ENCODE measurements at places on chromosomes 7 and 10. TPM values are rescaled to one million over a fixed set of nuclear protein-coding genes. Genes with fewer than 3 reads are reported as not detected.

Gene PURB
- 18.2 TPM for total RNA-seq

Gene CCL24
- not detected for total RNA-seq

Gene SKIDA1
- total RNA-seq, result under 0.01 TPM

Gene PPP1R17
- total RNA-seq, result not detected

Gene NOBOX
- total RNA-seq, result not detected

Gene TNS3
- 2.6 TPM for total RNA-seq

GRCh38 chr7:129375141-129375938 is 58.9 kb upstream of the STRIP2 start:
- DNase-seq, result no peak

GRCh38 chr7:47586925-47587324 is 5.0 kb upstream of the TNS3 start:
- no peak for DNase-seq

GRCh38 chr10:77675347-77675746 is 37.7 kb upstream of the KCNMA1 start:
- no peak for DNase-seq
